ENCODE measurements at places on chromosomes 4 and X. TPM values are rescaled to one million over a fixed set of nuclear protein-coding genes. Genes with fewer than 3 reads are reported as not detected.

GRCh38 chrX:13190051-13190450 lies 129.8 kb downstream of the ATXN3L start:
- DNase-seq, result no peak
- H3K4me3 ChIP-seq, result no peak overlapping the region
- H3K36me3 ChIP-seq, result no peaks in the 10 kb centered on the region

GRCh38 chr4:110306303-110306702 lies 107.9 kb upstream of the ELOVL6 start:
- H3K27ac ChIP-seq, result no peak overlapping the region
- H3K4me3 ChIP-seq, result no peak overlapping the region
- no peaks in the 10 kb centered on the region for H3K4me1 ChIP-seq
- no peaks in the 10 kb centered on the region for H3K27me3 ChIP-seq
- DNase-seq, result no peak

- H3K27me3 ChIP-seq, result no peaks in the 10 kb centered on the region
- H3K27ac ChIP-seq, result peak within 1 kb of the TSS; percentile 65
- peak; percentile 88 for DNase-seq
- H3K4me3 ChIP-seq, result peak within 1 kb of the TSS; percentile 66
- H3K4me1 ChIP-seq, result peaks cover 40% of the 10 kb centered on the region
These were observed at the start of gene RAPGEF2 for GRCh38 chr4:159102622-159103383. Gene RAPGEF2, plus strand, starts transcription at chr4:159103079. Its CDS starts 1,084 bp downstream, at chr4:159104163.

DNA sequence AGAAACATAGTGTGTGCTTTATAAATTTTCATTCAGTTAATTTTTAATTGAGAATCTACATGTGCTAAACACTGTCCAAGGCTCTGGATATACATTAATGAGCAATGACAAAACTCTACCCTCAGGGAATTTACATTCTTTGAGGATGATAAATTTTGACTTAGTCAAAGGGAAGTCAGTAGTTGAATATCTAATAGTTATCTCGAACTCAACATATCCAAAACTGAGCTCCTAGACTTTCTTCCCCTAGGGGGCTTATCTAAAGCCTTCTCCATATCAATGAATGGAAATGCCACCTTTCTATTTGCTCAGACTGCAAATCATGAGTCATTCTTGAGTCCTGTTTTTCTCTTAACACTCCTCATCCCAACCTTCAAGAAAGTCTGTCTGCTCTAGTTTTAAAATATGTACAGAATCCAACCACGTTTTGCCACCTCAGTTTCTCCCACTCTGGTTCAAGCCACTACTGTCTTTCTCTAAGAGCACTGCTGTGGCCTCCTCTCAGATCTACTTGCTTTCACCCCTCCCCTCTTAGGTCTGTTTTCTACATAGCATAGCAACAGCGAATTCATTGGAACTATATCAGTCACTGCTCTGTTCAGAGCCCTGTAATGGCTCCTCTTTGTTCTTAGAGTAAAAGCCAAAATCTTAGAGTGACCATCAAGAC lies 9.5 kb downstream of the PARM1 start:
- no peak for DNase-seq
- no peaks in the 10 kb centered on the region for H3K27me3 ChIP-seq
- H3K4me3 ChIP-seq, result no peak overlapping the region
- H3K36me3 ChIP-seq, result no peaks in the 10 kb centered on the region

- H3K36me3 ChIP-seq, result no peaks in the 10 kb centered on the region
- H3K4me3 ChIP-seq, result peak overlapping the region; percentile 33
- peaks cover 91% of the 10 kb centered on the region for H3K4me1 ChIP-seq
- DNase-seq, result peak; percentile 52
- H3K27me3 ChIP-seq, result no peaks in the 10 kb centered on the region
These were observed 557.6 kb upstream of the DIPK2B start for GRCh38 chrX:45758319-45758718.

- H3K36me3 ChIP-seq, result no peaks in the 10 kb centered on the region
- H3K27ac ChIP-seq, result no peak overlapping the region
- H3K27me3 ChIP-seq, result no peaks in the 10 kb centered on the region
- no peak for DNase-seq
These were observed 126.9 kb upstream of the VEGFC start for GRCh38 chr4:176919631-176920030.

DNA sequence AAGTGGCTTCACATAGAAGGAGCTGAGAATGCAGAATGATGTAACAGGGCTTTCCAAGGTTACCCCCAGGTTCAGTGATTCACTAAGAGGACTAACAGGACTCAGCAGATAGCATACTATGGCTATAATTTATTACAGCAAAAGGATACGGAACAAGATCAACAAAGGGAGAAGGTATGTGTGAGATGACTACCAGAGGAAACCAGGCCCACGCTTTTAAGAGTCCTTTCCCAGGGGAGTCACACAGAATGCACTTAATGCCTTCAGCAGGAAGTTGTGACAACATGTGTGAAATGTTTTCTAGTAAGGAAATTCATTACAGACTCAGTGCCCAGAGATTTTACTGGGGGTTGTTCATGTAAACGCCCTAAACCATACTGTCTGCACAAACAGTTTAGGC lies 373.6 kb upstream of the MAGEB2 start:
- no peaks in the 10 kb centered on the region for H3K4me1 ChIP-seq
- no peak overlapping the region for H3K4me3 ChIP-seq
- no peaks in the 10 kb centered on the region for H3K36me3 ChIP-seq
- no peak for DNase-seq
- no peak overlapping the region for H3K27ac ChIP-seq
- no peaks in the 10 kb centered on the region for H3K27me3 ChIP-seq

GRCh38 chr4:55949482-55949802 lies 697 bp downstream of the CEP135 start:
- H3K4me3 ChIP-seq, result peak overlapping the region; percentile 65
- H3K27me3 ChIP-seq, result no peaks in the 10 kb centered on the region
- H3K27ac ChIP-seq, result peak overlapping the region; percentile 71

GRCh38 chrX:87924619-87925018 lies 407.0 kb downstream of the KLHL4 start:
- H3K27me3 ChIP-seq, result no peaks in the 10 kb centered on the region
- H3K4me1 ChIP-seq, result no peaks in the 10 kb centered on the region
- H3K27ac ChIP-seq, result no peak overlapping the region
- DNase-seq, result no peak
- H3K36me3 ChIP-seq, result no peaks in the 10 kb centered on the region
- H3K4me3 ChIP-seq, result no peak overlapping the region

GRCh38 chr4:33071535-33071934 lies 2351.4 kb downstream of the PCDH7 start:
- no peak for DNase-seq
- no peaks in the 10 kb centered on the region for H3K36me3 ChIP-seq
- H3K4me1 ChIP-seq, result no peaks in the 10 kb centered on the region

DNA sequence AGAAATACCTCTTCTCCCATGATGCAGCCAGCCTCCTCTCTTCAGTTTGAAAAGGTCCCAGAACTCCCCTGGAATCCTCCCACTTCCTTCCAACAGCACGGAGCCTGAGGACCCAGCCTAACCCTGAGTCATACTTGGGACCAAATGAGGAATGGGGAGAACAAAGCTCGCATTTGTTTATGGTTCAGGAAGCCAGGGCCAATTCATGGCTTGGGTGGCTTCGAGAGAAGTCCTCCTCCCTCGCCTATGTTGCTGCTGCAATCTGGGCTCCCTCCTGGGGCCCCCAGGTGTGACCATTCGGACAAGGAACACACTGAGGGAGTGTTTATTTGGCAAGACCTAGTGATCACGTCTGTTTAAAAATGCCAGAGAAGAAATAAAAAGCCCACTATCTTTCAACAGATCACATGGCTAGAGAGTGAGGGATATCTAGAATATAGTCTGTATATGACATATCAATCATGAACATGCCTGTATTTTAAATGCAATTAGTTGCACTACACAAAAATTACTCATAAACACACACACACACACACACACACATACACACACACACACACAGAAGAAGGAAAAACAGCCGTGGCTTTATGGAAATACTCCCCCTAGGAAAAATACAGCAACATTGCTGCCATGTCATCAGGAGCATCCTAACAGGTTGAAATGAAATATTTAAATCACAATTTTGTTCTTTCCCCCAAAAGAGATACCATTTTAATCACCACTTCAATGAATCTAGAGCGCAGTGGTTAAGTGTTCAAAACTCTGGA lies 155.7 kb upstream of the MAP3K15 start:
- no peak overlapping the region for H3K27ac ChIP-seq
- H3K36me3 ChIP-seq, result peaks cover 4% of the 10 kb centered on the region
- peaks cover 46% of the 10 kb centered on the region for H3K4me1 ChIP-seq
- DNase-seq, result no peak
- H3K4me3 ChIP-seq, result no peak overlapping the region

DNA sequence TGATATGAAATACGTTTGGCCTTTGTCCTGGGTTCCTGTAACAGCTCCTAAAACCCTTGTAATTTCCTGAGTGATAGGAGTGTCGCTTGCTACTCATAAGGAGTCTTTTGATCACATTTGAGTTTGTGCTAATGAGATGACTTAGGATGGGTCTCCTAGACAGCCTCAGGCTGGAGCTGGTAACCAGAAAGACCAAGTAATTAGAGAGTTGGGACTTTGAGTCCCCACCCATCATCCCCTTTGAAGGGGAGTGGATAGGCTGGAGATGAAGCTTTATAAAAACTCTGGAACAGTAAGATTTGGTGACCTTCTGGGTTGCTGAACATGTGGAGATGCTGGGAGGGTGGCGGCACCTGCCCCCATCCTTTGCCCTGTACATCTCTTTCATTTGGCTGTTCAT lies 2.9 kb downstream of the SEC24B start:
- no peak overlapping the region for H3K4me3 ChIP-seq
- no peak for DNase-seq
- no peaks in the 10 kb centered on the region for H3K36me3 ChIP-seq

- no peaks in the 10 kb centered on the region for H3K4me1 ChIP-seq
- H3K27ac ChIP-seq, result no peak overlapping the region
- H3K4me3 ChIP-seq, result no peak overlapping the region
- no peak for DNase-seq
- H3K27me3 ChIP-seq, result no peaks in the 10 kb centered on the region
These were observed 1440.9 kb upstream of the ADGRL3 start for GRCh38 chr4:59759082-59759825.

GRCh38 chr4:87299898-87300297 lies 22.8 kb downstream of the HSD17B13 start:
- no peak for DNase-seq
- no peak overlapping the region for H3K27ac ChIP-seq
- H3K4me3 ChIP-seq, result no peak overlapping the region
- no peaks in the 10 kb centered on the region for H3K36me3 ChIP-seq
- H3K27me3 ChIP-seq, result no peaks in the 10 kb centered on the region

Gene FGA
- total RNA-seq, result not detected

DNA sequence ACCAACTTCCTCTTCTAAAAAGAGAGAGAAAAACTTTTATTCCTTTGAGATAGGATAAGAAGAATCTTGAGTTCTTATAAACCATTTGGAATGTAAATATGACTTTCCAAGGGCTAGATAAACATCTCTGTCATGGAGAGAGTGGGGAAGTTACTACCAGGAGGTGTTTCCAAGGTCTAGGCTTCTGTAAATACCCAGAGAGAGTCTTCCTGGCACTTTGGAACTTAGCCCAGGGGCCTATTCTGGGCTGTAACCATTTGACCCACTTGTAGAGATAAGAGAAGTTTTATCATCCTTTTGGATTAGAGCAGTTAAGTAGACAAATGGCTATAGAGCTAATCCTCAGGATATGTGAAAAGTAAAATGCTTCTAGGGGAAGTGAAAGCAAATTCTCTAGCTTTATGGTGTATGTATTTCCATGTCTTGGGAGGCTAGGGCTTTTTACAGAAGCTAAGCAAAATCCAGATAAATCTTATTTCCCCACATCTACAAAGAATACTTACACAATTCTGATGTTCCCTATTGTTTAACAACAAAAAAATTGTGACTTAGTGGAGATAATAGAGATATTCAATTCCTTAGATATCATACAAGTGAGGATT lies 51.1 kb downstream of the MCUB start:
- H3K27ac ChIP-seq, result no peak overlapping the region
- H3K4me3 ChIP-seq, result no peak overlapping the region
- no peak for DNase-seq
- H3K4me1 ChIP-seq, result peaks cover 36% of the 10 kb centered on the region

- H3K4me3 ChIP-seq, result no peak overlapping the region
- H3K36me3 ChIP-seq, result no peaks in the 10 kb centered on the region
- DNase-seq, result no peak
- H3K4me1 ChIP-seq, result peaks cover 5% of the 10 kb centered on the region
- H3K27me3 ChIP-seq, result no peaks in the 10 kb centered on the region
These were observed 23.9 kb downstream of the MANBA start for GRCh38 chr4:102736636-102737549.

GRCh38 chr4:113025416-113025815 lies 24.0 kb upstream of the ANK2 start:
- H3K27me3 ChIP-seq, result no peaks in the 10 kb centered on the region
- H3K36me3 ChIP-seq, result no peaks in the 10 kb centered on the region
- no peak overlapping the region for H3K4me3 ChIP-seq
- DNase-seq, result no peak
- no peak overlapping the region for H3K27ac ChIP-seq

DNA sequence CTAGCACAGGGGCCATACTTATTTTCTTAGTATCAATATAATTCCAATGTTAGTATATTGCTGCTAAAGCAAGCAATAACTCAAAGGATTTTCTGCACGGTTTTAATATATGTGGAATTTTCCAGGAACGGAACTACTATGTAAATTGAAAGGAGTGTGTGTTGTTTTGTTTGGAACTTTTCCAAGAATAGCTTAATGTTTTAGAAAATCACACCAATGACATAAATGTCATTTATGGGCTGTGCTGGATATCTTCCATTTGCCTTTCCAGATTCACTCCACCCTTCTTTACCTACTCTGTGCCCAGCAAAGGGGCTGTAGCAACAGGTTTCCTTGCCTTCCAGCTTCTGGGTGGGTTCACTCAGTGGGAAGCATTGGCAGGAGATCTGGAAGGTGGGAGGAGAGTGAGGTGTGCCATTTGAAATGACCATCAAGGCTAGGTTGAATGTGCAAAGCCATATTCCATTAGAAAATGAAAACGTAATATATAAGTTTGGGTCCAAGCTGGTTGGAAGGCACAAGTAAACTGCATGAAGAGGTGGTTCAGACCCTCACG lies 25.2 kb upstream of the ZFX start:
- no peaks in the 10 kb centered on the region for H3K27me3 ChIP-seq
- DNase-seq, result no peak
- H3K4me1 ChIP-seq, result no peaks in the 10 kb centered on the region
- H3K27ac ChIP-seq, result no peak overlapping the region
- H3K36me3 ChIP-seq, result no peaks in the 10 kb centered on the region

DNA sequence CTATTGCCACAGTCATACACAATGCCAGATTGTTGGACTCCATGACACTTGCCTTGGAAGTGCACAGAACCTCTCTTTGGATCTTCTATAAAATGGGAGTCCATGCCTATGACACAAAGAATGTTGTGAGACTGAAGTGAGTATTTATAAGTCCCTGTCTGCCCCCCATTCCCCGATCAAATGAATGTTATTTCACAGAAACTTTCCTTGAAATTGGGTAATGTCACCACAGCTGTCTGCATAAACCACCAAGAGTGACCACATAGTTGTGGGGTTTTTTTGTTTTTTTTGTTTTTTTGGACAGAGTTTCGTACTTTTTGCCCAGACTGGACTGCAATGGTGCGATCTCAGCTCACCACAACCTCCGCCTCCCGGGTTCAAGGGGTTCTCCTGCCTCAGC lies 27.1 kb upstream of the REST start:
- DNase-seq, result no peak
- no peak overlapping the region for H3K27ac ChIP-seq
- H3K4me1 ChIP-seq, result no peaks in the 10 kb centered on the region
- no peak overlapping the region for H3K4me3 ChIP-seq
- H3K36me3 ChIP-seq, result no peaks in the 10 kb centered on the region

Gene NAT8L
- not detected for total RNA-seq

- H3K27ac ChIP-seq, result no peak overlapping the region
- H3K4me1 ChIP-seq, result no peaks in the 10 kb centered on the region
- no peak for DNase-seq
- no peaks in the 10 kb centered on the region for H3K36me3 ChIP-seq
- no peak overlapping the region for H3K4me3 ChIP-seq
These were observed 139.3 kb upstream of the FRMPD4 start for GRCh38 chrX:11998944-11999343.
